ENCODE measurements at places on chromosomes 2 and 18. TPM values are rescaled to one million over a fixed set of nuclear protein-coding genes. Genes with fewer than 3 reads are reported as not detected.

PPM1B gene
- 58.9 TPM for total RNA-seq

DNA sequence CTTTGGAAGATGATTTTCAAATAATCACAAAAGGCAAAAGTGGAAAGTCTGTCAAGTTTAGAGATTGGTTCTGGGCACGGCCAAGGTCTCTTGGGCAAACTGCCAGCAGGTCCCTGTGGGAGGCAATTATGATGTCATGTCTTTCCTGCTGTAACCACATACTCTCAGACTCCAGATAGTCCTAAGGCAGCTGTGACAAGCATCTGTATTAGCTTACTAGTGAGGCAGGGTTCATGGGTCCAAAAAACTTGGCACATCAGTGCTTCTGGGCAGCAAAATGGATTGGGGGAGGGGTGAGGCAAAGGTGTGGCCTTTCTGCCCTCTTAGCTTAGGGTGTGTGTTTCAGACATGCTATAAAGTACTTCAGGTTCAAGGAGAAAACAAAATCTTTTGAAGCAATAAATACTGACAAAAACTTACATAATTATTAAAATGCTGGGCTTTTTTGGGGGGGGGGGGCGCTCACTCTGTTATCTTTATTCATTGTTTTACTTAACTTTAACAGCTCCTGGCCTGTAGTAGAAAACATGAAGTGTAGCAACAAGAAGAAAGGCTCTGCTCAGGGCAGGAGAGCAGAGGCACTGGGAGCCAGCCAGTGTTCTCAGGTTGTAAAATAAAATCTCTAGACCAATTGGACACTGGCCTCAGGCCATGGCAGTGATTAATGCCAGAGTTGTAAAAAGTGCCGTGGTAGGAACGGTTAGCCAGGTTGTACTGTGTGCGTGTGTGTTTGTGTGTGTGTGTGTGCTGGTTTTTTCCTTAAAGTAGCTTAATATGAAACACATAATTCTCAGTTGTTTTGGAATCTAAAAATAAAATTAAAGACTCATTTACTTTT, 14.3 kb upstream of the TANC1 start:
- no peak for DNase-seq

- peak; percentile 62 for DNase-seq
Measured at GRCh38 chr18:55321265-55322177, 266.5 kb downstream of the TCF4 start.

DNAJC5G gene
- total RNA-seq = not detected

DNA sequence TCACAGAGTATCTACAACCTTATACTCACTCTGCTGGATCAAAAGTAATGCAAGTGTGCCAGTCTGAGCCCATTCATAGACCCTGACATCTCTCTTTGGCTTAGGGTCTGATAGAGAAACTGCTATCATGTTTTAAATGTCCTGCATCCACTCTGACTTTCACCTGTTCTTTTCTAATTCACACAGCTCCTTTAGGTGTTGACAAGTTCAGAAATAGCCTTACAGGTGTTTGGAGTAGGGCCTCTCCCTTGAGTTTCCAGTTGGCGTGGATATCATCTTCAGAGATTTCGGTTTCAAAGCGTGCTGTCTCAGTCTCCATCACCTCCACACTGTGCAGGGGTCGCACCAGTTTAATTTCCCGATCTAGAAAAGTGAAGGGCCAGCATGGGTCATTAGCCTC, 150.3 kb downstream of the PLEKHA3 start:
- DNase-seq = no peak

FAM110C gene
- 0.72 TPM for total RNA-seq

TDRD15 gene
- not detected for total RNA-seq

REEP1 gene
- 0.12 TPM for total RNA-seq

GGCX gene
- total RNA-seq = 20.4 TPM

MATN3 gene
- total RNA-seq = 0.23 TPM

- DNase-seq = no peak
Measured at GRCh38 chr2:61557381-61557780, 19.2 kb upstream of the XPO1 start.

GRCh38 chr2:68921646-68922045, 31.0 kb downstream of the GKN2 start:
- DNase-seq = no peak

HOXD11 gene
- not detected for total RNA-seq

CXXC1 gene
- total RNA-seq = 140 TPM

CIB4 gene
- not detected for total RNA-seq

CCDC178 gene
- not detected for total RNA-seq

POTEJ gene
- total RNA-seq = not detected

- DNase-seq = no peak
Measured at GRCh38 chr2:164205347-164205746, 415.9 kb downstream of the GRB14 start.

AUP1 gene
- total RNA-seq = 167 TPM

GRCh38 chr2:5945742-5946141, 253.6 kb downstream of the SOX11 start:
- no peak for DNase-seq

DNA sequence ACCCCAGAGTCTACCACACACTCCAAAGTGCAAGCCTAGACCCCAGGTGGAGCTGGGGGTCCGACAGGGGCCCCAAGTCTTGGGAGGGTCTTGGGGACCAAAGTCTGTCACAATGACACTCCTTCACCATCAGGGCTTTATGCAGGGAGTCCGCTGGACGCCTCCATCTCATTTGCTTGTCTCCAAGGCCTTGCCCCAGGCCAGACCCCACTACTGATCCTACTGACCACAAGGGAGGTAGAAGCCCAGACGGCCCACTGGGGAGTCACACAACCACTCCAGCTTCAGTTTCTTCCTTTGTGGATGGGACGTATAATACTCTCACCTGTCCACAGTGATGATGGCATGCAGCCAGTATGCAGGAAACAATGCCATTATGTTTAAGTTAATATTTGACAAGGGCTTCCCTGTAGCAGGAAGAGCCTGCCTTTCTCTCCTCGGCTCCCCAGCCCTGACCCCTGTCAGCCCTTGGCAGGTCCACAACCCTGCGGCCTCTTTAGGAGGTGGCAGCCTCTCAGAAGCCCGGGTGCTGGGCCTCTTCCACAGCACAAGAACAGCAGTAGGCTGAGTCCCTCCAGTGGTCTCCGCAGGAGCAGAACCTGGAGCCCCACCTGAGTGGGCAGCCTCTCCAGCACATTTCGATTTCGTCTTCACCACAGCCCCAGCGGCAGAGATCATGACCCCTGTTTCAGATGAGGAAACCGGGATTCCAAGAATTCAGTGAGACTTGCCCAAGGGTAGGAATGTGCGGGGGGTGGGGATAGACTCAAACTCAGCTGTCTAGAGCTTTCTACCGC, 6.5 kb downstream of the BIN1 start:
- DNase-seq = no peak

ERBB4 gene
- not detected for total RNA-seq

DNA sequence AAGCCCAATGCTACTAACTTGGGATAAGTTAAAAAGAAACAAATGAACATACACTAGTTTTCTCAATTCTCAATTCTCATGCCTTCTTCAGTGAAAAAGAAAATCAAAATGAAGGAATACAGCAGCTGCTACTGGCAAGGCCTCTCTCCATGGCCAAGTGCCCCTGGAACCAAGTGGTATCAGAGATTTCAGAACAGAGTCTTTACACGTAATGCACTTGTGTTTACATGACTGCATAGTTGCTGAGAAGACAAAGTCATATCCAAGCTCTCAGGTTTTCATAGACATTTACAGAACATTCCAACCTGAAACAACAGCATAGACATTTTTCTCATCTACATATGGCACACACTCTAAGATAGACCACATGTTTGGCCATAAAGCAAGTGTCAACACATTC, 789.9 kb downstream of the CBLN2 start:
- DNase-seq = no peak

DNA sequence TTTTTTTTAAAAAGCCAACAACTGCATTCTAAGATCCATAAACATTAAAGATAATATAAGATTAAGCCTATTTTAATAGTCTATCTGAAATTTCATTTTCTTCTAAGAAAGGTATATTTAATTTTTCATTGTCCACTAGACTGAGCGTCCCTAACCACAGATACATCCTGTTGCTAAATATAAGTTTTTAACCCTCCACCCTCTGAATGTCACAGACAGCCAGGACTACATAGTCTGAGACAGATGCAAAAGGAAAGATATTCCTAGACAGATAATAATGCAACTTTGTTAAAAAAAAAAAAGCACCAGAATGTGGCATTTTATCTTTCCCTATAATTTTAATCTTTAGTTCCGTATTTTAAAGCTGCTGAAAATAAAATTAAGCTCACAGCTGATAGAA, 114.6 kb downstream of the ZEB2 start:
- DNase-seq = no peak

COL4A3 gene
- 0.35 TPM for total RNA-seq

AFF3 gene
- total RNA-seq = 23.5 TPM

GRCh38 chr2:55052129-55053061, 2.1 kb upstream of the RTN4 start:
- no peak for DNase-seq

- DNase-seq = no peak
Measured at GRCh38 chr2:231396058-231396821, 730 bp downstream of the B3GNT7 start.

GRCh38 chr2:69483024-69483423, 45.8 kb upstream of the NFU1 start:
- no peak for DNase-seq

IL36B gene
- total RNA-seq = not detected

GRCh38 chr2:63334910-63335309, 253.4 kb downstream of the WDPCP start:
- no peak for DNase-seq

GRCh38 chr18:34773961-34774766, 64.1 kb downstream of the DTNA start:
- DNase-seq = no peak

DNA sequence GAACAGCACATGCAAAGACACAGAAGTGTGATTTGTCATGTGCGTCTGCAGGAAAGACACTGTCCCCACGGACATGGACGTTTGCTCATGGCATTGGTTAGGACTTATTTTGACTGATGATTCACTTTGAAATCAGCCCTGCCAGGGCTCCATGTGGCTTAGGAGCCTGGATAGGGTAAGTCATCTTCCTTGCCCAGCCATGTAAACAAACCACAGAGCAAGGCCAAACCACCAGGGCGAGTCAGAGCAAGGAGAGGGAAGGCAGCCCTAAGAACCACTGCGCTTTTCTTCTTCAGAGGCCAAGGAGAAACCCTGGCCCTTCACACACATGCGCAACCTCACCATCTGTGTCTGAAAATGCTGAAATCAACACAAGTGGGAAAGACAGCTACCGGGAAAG, 88.8 kb downstream of the GFPT1 start:
- no peak for DNase-seq

DNA sequence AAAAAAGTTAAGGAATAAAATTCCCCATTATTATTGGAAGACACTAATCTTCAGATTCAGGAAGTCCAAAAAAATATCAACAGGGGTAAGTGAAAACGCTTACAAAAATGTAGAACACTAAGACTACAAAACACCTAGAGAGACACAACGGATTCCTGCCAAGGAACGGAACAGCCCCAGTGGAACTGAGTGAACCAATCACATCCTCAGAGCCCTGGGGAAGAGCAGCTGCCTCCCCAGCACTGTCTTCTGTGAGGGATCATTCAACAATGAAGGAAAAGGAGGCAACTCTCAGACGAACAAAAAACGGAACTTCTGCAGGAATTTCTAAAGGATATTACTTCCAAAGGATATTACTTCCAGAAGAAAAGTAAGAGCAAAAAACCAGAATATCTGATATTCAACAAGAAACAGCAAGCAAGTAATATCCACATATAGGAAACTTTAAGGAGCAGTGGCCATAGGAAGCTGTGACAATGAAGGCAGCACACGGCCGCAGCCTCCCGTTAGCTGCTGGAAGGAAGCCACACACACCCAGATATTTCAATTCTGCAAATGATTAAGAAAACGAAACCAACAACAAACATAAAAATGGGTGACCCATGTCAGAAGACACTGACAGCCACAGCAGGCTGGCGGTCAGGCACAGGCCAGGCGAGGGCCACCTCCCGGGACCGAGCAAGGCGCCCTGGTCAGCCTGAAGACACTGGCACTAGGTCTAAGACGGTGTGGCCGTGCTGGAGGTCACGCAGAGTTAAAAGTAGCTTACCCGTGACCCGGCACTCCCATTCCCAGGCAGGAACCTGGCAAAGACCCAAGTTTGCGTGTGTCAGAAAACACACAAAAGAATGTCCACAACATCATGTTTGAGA, 81.8 kb downstream of the HDAC4 start:
- no peak for DNase-seq

FBXO36 gene
- 1.6 TPM for total RNA-seq

- no peak for DNase-seq
Measured at GRCh38 chr2:236054621-236055305, 113.4 kb downstream of the GBX2 start.

GRCh38 chr2:172978063-172978383, 97.6 kb upstream of the MAP3K20 start:
- no peak for DNase-seq

SERPINB4 gene
- total RNA-seq = not detected

DNA sequence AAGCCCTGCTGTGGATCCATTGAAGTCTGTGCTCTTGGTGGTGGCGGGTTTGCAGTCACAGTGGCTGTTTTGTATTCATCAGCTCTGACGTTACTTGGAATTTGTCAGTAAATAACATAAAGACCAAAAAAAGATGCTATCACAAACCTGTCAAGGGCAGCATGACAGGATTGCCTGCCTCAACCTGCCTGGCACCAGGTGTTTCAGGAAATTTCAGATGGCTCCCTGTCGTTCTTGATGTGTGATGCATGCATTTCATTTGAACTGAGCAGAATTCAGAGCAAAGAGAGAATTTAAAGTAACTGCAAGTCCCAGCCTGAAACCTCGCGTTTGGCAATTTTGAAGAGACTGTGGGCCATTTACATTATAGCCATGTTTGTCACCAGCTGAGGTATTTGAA, 50.3 kb upstream of the EPC2 start:
- no peak for DNase-seq

GRCh38 chr2:178070824-178071223, 1.8 kb downstream of the PDE11A start:
- no peak for DNase-seq

DNA sequence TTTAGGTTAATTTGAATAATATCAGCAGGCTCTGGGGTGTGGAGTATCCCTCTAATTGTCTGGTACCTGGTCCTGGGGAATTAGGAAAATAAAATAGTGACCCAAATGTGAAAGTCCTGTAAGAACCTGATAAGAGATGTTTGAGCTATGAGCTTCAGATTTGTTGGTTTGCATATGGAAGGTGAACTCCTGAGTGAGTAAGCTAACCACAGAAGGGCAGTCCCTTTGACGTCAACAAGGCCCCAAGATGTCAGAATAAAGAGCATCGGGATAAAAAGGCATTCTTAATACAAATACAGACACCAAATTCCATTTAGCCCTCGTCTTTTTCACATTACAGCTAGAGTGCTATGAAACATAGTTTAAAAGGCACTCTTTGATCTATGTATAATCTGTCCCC, 1366.3 kb upstream of the TMEFF2 start:
- DNase-seq = no peak

CFAP65 gene
- total RNA-seq = not detected

DNA sequence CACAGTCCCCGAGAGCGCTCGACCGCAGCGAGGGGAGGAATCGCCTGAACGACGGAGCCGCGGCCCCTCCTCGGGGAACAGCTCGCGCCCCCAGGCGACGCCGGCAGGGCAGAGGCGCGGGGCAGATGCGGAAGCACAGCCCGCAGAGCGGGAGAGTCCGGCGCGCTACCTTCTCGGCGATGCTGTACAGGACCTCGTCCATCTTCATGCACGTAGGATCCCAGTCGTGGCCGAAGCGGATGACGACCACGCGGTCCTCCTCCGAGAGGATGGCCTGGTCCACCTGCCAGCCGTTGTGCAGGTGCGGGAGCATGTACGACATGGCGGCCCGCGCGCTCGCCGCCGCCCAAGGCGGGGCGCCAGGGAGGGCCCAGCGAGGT, 302 bp downstream of the TXNL4A start:
- peak; percentile 25 for DNase-seq

All from T-cell (primary cell).